Kidney epithelial cell (primary cell): ENCODE measurements at places on chromosomes 2 and 18.

- no peak for DNase-seq
These were observed 73.1 kb downstream of the RTN4 start for GRCh38 chr2:54977149-54977548.

DNA sequence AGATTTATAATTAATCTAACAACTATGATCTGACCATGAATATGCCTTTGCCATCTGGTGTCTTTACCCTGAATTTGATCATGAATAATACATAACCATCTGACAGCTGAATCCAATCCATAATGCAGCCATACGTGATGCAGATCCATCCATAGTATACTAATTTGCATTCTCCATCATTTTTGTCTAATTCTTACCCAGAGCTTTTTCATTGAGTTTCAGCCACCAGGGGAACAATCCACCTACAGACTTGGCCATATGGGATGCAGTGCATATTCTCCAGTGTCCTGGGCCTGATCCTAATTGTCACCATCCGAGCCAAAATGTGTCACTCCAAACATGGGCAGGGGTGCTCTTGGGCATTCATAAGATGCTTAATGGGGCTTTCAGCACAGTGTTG is 227.2 kb upstream of the CRIM1 start:
- DNase-seq: no peak

GRCh38 chr2:29620890-29621289 is 300.5 kb downstream of the ALK start:
- DNase-seq: no peak

- DNase-seq: no peak
These were observed 41.1 kb downstream of the STK17B start for GRCh38 chr2:196130039-196130825.

DNA sequence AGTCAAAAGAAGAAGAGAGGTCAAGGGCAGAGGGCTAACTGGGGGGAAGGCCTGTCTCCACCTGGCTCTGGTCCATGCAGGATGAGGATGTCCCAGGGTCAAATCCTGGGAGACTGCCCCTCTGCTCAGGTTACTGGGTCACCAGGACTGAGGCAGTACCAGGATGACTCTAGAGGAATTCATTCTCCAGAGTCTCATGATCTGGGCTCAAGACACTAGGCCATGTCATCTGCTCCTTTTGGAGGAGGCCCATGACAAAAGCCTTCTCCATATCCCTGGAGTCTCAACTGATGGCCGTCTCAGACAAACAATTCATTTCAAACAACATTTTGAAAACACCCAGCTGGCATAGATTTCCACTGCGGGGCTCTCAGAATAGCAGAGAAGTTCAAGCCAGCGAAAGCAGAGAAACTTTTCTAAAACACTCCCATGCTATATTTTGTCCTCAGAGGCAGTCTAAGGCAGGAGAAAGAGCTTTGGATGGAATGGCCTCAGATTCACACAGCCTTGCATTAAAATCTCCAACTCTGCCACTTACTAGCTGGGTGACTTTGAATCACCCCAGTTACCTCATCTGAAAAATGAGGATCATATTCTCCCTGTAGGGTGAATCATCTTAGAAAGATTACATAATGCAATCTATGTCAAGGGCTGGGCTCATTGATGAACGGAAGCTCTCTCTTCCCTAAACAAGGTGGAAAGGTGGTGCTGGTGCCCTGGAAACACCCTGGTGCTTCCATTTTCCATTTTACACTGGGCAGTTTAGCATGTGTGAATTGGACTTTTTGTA is 48.8 kb upstream of the LCLAT1 start:
- no peak for DNase-seq

DNA sequence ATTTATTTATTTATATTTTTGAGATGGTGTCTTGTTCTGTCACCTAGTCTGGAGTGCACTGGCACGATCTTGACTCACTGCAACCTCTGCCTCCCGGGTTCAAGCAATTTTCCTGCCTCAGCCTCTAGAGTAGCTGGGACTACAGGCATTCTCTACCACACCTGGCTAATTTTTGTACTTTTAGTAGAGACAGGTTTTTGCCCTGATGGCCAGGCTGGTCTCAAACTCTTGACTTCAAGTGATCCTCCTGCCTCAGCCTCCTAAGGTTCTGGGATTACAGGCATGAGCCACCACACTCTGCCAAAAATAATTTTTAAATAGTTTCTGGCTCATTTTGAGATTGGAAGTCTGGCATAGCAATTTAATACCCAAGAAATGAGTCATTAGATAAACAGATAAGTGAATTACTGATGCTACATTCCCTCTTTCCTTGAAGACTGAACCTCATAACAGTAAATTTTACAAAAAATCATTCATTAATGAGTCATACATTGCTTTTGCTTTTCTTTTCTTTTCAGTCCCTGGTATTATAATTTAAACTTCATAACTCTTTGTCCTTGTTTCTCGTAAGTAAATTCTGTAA is 881.6 kb upstream of the PIK3C3 start:
- peak; percentile 21 for DNase-seq

DNA sequence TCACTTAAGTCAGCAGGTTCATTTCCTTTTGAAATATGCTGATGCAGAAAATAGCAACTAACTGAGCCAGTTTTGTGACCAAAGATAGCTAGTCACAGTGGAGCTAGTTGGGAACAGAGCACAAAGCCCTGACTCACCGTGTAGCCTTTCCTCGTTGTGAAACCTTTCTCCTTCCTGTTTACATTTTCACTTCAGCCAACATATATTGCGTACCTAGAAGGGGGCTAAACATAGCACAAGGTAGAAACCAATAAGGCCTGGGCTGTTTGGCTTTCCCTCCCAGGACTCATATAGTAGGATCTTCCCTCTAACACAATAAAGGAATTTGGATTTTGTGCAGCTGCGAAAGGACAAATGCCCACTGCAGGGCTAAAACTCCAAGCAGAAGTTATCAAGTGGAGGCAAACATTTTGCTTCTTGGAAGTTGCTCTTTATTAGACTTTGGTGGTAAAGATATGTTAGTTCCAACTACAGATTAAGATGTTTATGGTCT is 24.5 kb upstream of the LPIN2 start:
- peak; percentile 26 for DNase-seq

DNA sequence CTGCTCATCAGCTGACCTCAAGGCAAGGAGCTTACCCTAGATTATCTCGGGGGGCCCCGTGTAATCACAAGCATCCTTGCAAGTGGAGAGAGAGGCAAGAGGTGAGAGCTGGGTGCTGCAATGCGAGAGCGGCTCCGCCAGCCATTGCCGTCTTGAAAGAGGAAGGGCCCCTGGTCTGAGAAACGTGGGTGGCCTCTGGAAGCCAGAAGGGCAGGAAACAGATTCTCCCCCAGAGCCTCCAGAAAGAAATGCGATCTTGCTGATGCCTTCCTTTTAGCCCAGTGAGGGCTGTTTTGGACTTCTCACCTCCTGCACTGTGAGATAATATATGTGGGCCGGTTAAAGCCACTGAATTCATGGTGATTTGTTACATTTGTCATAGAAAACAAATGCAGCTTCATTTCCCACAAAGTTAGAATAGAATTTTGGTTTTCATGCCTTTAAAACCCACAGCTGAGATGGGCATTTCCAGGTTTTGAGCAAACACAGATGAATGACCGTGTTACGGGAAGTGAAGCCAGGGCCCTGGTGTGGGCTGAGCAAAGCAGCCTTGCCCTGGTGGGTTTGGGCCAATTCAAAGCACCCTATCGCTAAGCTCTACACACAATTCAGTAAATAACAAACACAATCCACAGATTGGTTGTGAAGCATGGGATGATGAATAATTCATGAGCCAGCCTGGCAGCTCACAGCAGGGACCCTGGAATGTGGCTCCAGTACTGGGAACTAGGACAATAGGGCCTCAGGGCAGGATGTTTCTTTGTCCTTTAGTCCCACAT is 319.9 kb upstream of the HS6ST1 start:
- DNase-seq: no peak

DNA sequence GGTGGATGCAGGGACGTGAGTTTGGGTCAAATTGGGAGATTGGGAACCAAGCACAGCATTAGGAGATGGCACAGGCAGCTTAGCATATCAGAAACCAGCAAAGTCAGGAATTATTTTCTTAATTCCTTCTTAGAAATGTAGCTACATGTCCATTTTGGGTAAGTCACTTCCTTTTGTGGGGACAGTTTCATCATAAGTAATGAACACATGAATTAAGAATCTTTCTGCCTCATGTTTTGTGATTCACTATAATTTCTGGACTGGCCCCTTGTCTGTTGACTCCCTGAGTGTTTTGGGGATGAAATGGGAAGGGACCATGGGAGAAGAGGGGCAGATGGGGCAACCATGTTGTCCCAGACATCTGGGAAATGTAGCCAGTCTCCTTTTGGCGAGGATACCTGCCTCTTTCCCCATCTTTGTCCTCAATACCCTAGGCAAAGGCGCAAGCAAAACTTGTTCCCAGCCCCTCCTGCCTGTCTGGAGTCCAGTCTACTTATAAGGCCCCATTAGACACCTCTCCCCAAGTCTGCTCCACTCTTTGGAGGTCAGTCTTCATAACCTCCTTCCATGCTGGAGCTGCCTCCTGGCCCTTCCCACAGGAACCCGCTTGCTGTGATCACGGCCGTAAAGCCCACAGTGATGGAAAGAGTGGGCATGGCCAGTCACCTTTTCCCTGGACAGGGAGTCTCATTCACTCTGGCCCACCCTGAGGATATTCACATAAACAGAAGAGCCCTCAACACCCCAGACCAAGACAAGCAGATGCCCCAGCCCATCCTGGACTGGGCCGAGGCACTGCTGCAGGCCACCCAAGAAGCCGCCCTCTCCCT is 25.7 kb downstream of the MTHFD2 start:
- no peak for DNase-seq

- no peak for DNase-seq
These were observed 13.0 kb upstream of the DGKD start for GRCh38 chr2:233341296-233341695.

- no peak for DNase-seq
These were observed 89.1 kb downstream of the FIGN start for GRCh38 chr2:163646687-163647086.

GRCh38 chr18:35091841-35092240 is 50.6 kb downstream of the MAPRE2 start:
- DNase-seq: no peak

DNA sequence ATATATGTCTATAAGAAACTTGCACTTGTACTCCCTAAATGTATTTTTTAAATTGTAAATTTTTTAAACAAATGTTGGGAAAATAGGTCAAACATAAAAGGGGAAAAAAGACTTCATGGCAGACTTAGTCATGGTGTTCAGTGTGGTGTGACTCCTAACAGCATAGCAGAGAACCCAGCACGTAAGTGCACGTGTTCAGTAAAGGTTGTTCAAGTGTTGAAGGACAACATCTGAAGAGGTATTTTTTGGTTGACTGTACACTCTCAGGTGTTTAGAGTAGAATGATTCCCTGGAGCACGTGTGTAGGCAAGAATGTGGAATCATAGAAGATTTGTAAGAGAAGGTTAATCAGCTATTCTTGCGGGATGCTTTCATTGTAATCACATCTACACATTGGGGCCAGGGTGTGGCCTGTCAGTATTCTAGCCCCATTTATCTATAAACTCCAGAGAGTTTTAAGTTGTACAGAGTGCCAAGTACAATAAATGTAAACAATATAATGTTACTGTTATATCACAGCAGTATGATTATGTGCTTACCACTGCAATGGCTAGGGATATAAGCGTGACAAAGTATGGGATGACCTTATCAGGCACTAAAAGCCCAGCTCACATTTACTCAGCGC is 106.8 kb downstream of the CRIM1 start:
- peak; percentile 56 for DNase-seq

- DNase-seq: no peak
These were observed 224.5 kb downstream of the IKZF2 start for GRCh38 chr2:212926940-212927339.

- DNase-seq: no peak
These were observed 114.0 kb upstream of the STON1 start for GRCh38 chr2:48415836-48416515.

DNA sequence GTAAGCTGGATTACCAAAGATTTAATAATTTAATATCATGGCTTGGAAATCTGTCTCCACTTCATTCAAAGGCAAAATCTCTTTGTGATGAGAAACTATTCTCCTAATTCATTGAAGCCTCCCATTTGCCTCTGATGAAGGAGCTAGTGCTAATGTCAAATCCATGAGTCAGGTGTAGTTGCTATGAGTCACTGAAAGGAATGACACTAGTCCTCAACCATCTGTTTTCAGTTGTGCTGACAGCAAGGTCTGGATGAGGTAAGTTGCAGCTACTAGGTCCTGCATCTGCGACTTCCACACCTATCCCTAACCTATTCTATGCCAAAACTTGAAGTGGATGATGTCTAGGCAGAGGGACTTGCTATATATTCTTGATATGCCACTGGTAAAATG is 324.0 kb upstream of the UBE2E3 start:
- DNase-seq: peak; percentile 90

GRCh38 chr18:54127759-54128378 is 96.6 kb downstream of the MBD2 start:
- DNase-seq: no peak

DNA sequence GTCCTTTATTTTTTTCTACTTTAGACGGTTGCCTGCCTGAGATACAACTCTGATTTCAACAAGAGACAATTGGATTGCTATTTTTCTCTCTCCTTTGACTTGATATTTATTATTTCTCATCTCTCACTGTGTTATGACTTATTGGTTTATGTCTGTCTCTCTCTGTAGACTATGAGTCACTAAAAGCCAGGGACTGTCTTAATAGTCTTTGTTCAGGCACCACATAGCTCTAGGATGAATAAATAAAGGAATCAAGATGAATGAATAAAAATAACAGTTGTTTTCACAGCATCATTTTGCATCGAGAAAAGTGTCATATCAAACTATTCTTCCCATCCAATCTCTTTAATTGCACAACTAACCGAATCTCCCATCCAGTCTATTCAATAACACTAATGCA is 31.4 kb upstream of the CD28 start:
- DNase-seq: no peak

DNA sequence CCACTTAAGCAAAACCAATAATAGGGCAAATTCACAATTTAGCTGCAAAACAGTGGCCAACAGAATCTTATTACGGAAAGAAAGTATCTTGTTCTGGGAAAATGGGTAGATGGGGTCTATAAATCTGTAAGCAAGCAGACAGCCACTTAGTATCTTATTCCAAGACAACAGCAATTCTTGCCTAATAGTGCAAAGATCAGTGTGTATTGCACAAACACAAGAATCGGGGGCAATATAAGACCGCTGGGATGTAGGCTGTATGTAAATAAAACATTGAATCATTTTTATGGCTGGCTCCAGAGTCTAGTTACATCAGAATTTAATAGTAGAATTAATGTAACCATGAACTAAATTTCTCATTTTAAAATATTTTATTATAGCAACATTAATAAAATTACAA is 85.6 kb downstream of the FBXO15 start:
- no peak for DNase-seq

DNA sequence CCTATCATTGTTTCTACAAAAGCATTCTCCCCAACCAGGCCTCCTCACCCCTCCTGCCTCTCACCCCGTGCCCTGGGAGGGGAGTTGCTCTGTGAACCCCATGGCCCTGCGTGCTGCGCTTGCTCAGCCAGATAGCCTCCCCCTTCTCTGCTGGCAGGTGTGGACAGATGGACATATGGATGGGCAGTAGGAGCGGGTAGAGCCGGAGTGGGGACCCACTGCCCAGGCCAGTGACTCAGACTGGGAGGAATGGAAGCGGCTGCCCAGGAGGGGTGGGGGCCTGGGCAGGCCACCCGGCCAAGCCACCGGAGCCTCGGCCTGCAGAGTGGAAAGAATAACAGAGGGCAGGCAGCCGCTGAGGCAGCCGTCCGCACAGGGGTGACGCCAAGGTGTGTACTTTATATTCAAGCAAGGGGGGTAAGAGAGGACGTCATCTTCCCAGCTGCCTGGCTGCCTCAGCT is 8.7 kb downstream of the CYP26B1 start:
- DNase-seq: peak; percentile 35

- no peak for DNase-seq
These were observed 56.2 kb downstream of the CAVIN2 start for GRCh38 chr2:191790737-191791136.

- DNase-seq: no peak
These were observed 219.8 kb downstream of the KLHL29 start for GRCh38 chr2:23604731-23605130.
